ENCODE measurements at places on chromosomes 6 and 20. TPM values are rescaled to one million over a fixed set of nuclear protein-coding genes. Genes with fewer than 3 reads are reported as not detected.

The LY6G5B gene
- total RNA-seq, result 4.3 TPM

The SLC17A2 gene
- total RNA-seq, result not detected

The SCRT2 gene
- not detected for total RNA-seq

The SYNDIG1 gene
- total RNA-seq, result 2.7 TPM

The MROH8 gene
- total RNA-seq, result 0.81 TPM

The RALY gene
- 152 TPM for total RNA-seq

The EYS gene
- 0.02 TPM for total RNA-seq

The WFDC12 gene
- total RNA-seq, result not detected

The TMEM74B gene
- total RNA-seq, result 3.1 TPM

The OR2H2 gene
- total RNA-seq, result not detected

Data from A549 treated with RU486 at 1 μM for 4 hours (cell line).